ENCODE measurements at places on chromosomes 4 and X.

DNA sequence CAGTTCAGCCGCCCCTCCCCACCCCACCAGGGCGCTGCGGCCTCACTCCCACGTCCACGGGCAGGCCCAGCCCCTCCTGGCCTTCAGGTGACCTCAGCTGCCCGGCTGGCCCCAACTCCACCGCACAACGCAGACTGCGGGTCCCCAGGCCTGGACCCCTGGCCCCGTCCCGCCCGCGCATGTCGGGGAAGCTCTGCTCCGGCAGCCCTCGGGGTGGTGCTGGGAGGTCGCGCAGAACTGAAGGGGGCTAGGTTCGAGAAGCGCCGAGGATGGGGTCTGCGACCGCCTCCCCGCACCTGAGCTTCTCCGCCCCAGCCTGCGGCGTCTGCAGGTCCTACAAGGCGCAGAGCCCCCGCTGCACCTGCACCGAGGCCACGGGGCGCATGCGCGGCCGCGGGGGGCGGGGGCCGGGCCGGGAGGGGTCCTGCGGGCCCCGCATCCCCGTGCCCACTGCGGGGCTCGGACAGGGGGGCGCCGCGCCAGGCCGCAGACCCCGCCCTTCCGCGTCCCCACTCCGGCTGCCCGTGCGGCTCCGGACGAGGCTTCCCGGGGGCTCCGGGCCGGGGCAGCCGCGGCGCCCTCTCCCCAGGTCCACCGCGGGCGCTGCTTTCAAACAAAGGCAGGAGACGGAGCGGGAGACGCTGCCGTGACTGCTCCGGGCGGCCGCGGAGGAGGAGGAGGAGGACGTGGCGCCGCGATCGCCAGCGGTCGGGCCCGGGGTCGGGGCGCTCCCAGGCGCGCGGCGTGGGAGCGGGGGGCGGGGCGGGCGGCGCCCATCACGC, 672 bp upstream of the NAT8L start:
- no peak for DNase-seq

DNA sequence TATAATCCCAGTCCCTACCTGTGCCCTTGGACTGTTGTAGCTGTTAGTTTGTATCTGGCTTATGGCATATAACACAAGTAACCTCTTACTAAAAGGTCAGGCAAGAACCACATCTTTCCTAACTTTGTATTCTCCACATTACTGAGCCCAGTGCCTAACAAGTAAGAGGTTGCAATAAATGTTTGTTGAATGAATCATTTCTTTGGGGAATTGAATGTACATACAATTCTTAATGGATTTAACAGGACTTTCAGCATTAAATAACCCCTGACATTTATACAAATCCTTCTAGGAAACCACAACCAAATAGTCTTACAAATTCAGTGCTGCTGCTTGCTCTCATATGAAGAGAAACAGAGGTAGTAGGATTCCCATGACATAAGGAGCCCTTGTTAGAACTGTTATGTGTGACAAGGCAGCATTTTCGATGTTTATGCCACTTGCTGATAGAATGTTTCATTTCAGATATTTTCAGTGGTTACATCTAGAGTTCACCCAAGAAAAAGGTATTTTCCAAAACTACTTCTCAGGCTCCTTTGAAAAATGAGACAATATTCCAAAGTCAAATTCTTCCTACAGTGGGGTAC, 62.0 kb downstream of the MBNL3 start:
- peak; percentile 51 for DNase-seq

DNA sequence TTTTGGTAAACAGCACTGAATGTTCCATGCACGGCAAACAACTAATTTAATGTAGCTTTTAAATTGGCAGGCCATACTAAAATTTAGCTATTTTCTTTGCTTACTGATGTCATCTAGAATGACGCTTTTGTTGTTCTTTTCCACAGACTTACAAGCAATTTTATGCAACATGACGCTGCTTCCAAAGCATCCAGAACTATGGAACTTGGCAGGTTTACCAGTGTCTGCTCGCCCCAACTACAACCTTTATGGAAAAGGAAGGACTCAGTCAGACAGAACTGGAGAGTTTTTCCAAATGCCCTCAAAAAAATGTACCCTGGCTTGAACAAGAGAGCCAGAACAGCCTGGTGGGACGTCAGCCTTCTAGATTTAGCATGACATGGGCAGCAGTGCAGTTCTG, 58.7 kb downstream of the ANOS1 start:
- DNase-seq, result no peak

GRCh38 chr4:53377319-53378170, at the start of gene FIP1L1:
FIP1L1 (plus strand) TSS chr4:53377641; CDS start chr4:53377839, 198 bp downstream.
- peak; percentile 88 for DNase-seq

- peak; percentile 14 for DNase-seq
Measured at GRCh38 chrX:140664939-140665338, 44.6 kb upstream of the LINC00632 start.

DNA sequence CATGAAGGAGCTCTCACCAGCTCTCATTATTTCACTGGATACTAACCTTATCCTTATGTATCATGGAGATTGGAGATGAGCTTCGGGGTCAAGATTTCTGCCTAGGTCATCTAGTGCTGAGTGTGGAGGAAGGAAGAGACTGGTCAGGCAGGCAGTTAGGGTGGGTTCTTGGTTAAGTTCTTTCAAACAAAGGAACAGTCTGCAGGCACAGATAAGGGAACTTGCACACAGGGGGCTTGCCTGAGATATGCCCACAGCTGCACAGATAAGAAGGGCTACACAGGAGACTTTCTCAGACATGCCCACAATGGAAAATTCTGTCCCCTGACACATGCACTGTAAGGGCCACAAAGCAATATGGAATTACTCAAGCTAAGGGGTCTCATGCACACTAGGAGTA, 904.1 kb downstream of the NLGN4X start:
- DNase-seq, result no peak

DNA sequence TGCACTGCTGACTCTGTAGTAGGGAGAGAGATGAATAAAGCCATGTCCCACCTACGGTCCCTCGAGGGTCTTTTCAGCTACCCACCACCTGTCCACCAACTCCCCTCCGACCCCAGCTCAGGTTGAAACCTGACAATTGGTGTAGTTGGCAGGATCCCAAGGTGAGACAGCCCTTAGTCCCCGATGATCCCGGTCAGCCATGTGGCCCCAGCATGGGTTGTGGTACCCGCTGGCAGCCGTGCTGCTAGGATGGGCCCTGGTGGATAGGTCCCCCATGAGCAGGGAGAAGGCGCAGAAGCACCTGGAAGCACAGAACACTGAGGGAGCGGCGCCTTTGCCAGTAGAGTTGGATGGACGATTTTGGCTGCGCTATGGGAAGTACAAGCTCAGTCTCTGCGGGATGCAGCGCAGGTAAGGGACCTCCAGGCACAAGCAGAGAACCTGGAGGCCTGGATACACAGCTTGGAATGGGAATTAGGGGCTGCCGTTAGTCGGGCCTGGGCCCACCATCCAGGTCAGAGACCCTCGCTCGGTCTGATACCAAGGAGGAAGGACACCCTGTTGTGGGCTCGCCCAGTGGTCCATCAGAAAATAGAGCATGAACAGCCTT, 694.6 kb upstream of the AGA start:
- no peak for DNase-seq

DNA sequence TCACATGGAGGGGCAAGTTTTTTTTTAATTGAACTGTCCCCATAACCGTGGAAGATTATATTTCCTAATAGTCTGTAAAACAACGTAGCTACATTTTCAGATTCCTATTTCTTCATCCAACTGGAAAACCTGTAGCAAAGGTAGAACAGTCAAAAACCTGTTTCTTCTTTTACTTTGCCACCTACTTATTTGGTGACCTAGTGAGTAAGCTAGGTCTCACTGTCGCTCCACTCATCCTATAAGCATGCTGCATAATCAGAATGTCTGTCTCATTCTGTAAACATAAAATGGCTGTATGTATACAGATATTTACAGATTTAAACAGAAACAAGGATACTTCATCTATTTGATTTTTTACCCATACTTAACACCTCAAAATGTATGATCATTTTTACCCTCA, 20.4 kb downstream of the MAML3 start:
- DNase-seq, result no peak

GRCh38 chrX:3777416-3777815, 64.0 kb upstream of the PRKX start:
- no peak for DNase-seq

GRCh38 chr4:83388313-83388676, 53.6 kb upstream of the HPSE start:
- DNase-seq, result no peak

GRCh38 chrX:31223817-31224216, 152.0 kb upstream of the FTHL17 start:
- DNase-seq, result peak; percentile 53

- DNase-seq, result no peak
Measured at GRCh38 chrX:75963774-75964173, 178.7 kb upstream of the MAGEE2 start.

DNA sequence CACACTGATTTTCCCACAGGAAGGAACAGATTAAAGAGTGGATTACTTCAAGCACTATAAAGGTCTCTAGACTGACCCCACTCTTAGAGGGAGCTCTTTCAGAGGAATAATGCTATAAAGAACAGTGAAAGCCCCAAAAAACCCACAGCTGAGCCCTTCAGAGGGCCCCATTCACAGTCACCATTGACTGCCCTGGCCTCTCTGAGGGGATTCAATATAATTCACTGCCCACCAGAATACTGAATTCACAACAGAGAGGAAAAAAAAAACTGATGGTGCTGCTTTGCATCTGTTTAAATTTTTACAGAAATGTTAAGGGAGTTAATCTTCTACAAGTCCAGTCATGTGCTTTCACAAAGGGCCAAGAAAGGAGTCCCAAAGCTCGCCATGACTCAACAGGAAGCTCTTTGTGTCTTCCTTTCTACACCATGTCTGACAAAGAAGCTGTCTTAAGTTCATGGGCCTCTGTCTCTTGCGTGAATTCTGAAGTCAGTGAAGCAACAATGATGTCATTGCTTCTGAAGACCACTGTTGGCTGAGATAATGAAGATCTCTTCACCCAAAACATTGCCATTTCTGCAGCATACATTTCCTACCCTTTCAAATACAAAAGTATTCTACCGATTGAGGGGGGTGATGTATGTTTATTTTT, 174.9 kb downstream of the ADAMTS3 start:
- DNase-seq, result peak; percentile 50

- DNase-seq, result no peak
Measured at GRCh38 chrX:28552882-28553829, 34.1 kb upstream of the IL1RAPL1 start.

DNA sequence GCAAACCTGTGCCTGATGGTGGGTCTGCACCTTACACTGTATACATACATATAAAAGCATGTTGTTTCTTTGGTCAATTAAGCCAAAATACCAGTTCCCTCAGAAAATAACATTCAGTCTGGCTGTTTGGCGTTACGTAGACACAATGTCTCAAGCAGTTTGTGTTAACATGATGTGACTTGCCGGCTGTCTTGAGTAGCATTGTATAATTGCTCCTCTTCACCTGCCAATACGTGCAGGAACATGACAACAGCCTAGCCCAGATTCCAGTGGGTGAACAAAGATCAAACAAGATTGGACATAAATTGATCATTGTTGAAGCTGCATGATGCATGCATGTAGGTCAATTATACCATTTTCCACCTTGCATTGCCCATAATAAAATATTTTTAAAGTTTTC, 102.3 kb downstream of the F11 start:
- no peak for DNase-seq

DNA sequence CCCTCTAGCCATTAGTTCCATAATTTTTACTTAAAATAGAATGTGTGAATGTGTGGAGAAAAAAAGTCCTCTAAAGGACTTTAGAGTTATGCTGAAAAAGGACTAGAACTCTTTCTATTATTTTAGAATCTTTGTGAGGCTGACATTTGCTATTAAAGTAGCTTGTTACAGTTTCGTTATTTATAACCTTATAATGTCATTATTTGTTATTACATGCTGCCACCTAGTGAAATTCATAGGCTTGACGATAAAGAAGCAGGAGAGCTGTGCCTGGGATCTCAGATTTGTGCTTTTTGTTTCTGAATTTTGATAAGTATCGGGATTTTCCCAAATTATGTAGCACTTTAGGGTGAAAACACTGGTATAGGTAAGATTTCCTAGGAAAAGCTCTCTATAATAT, 38.5 kb upstream of the TAPT1 start:
- peak; percentile 24 for DNase-seq

DNA sequence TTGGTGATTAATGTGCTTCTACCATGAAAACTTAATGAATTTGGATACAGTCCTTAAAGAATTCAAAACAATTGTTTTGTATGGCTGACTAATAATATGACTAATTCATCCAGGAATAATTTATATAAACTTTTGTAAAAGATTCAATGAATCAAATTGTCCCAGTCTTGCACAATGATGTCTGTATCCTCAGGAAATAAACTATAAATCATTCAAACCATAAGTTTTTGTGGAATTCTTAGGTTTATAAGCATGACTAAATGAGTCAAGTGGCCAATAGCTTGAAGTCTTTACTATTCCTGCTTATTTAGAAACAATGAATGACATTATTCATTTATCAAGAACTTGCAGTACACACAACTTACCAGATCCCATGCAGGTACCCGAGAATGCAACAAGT, 935.0 kb upstream of the INTU start:
- peak; percentile 49 for DNase-seq

DNA sequence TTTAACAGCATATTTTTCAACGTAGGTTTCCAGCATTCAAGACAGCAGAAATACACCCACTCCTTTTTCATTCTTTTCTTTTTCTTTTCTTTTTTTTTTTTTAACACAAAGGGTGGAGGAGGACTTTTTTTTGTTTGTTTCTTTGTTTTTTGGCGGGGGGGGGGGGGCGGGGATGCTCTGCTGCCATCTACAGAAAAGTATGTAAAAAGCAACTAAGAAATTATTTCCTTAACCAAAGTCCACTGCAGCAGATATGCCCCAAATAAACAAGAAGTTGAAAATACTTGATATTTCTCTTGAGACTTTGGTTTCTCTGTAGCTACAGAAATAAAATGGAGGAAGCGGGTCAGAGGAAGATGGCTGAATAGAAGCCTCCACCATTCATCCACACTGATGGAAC, 63.2 kb upstream of the PBDC1 start:
- no peak for DNase-seq

DNA sequence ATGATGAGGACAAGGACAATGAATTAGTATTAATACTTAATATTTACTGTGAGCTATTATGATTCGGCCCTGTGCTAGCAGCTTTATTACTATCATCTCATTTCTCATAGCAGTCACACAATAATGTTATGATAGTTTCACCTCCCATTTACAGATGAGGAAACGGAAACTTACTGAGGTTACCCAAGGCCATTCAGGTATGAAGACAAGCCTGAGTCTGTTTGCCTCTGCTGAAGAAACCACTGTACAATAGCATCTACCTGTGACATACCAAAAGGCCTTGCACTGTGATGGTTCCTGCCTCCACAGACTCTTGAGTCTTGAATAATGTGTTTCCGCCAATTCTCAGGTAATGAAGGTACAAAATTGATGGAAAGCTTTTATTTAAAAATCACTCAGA, 248.5 kb downstream of the NPFFR2 start:
- DNase-seq, result no peak

GRCh38 chr4:140807491-140808252, 51.5 kb upstream of the TBC1D9 start:
- no peak for DNase-seq

Measured in HT1080 (cell line).